ENCODE measurements at places on chromosomes 5 and 9. TPM values are rescaled to one million over a fixed set of nuclear protein-coding genes. Genes with fewer than 3 reads are reported as not detected.

DNA sequence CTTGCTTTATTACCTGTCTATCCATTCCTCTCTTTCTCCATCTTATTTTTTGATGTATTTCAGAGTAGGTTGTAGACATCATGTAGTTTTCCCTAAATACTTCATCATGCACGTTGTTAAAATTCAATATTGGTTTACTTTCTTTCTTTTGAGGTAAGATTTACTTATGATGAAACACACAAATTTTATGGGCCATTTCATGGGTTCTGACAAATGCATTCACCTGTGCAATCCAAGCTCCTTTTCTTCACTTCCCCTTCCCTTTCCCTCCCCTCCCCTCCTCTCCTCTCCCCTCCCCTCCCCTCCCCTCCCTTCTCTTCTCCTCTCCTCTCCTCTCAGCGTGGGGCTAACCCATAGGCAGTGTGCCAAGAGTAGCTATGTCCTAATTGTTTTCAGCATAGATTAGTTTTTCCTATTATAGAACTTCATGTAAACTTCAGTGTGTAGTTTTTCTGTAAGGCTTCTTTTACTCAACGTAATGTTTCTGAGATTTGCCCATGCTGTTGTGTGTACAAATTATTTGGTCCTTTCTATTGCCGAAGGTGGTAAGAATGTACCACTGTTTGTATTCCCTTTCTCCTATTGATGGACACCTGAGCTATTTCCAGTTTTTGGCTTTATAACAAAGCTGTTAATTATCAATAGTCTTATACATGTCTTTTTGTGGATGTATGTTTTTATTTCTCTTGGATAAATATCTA lies 92.9 kb upstream of the CLINT1 start:
- no peaks in the 10 kb centered on the region for H3K4me1 ChIP-seq
- H3K36me3 ChIP-seq: no peaks in the 10 kb centered on the region
- H3K27ac ChIP-seq: no peak overlapping the region
- DNase-seq: no peak
- H3K27me3 ChIP-seq: no peaks in the 10 kb centered on the region
- H3K4me3 ChIP-seq: no peak overlapping the region

- no peak for DNase-seq
- H3K27me3 ChIP-seq: no peaks in the 10 kb centered on the region
- H3K27ac ChIP-seq: peak overlapping the region; percentile 96
- H3K36me3 ChIP-seq: no peaks in the 10 kb centered on the region
These were observed 158.1 kb upstream of the IER5L start for GRCh38 chr9:129336130-129336528.

Gene SPATA31C1
- total RNA-seq: not detected

GRCh38 chr5:132499440-132500243 lies 9.1 kb upstream of the IRF1 start:
- peak; percentile 17 for DNase-seq
- H3K27ac ChIP-seq: peak overlapping the region; percentile 20
- H3K4me3 ChIP-seq: no peak overlapping the region

Gene ACOT12
- not detected for total RNA-seq

DNA sequence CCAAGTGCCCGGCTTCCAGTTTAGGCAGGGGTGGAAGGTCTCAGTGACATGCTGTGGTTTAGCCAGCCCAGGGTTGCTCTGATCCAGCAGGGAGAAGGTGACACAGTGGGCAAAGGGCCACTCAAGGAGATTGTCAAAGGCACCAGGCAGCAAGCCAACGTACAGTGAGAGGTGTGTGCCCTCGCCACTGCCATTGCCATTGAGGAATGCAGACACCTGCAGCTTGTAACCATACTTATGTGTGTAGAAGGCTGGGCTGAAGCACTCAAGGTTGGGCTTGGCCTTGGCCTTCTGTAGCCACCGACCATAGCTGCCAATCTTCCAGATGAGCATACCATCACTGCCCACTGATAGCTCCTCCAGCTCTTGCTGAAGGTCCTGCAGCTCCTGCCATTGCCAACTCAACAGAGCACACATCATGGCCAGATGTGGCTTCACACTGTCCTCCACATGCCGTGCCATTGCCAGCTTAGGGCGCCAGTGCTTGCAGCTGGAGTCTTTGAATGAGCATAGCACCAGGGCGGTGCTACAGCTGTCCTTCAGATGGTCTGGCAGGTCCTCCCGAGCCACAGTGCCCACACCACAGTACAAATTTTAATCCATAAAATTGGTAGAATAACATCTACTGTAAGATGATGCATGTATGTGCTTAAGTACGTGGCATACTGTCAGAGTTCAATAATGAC lies 59.7 kb upstream of the HMHB1 start:
- no peak overlapping the region for H3K4me3 ChIP-seq
- no peaks in the 10 kb centered on the region for H3K4me1 ChIP-seq
- DNase-seq: no peak
- H3K27me3 ChIP-seq: no peaks in the 10 kb centered on the region
- no peaks in the 10 kb centered on the region for H3K36me3 ChIP-seq

Gene ADAMTSL1
- 4.2 TPM for total RNA-seq

- H3K4me3 ChIP-seq: no peak overlapping the region
- H3K4me1 ChIP-seq: no peaks in the 10 kb centered on the region
- no peak overlapping the region for H3K27ac ChIP-seq
- no peak for DNase-seq
- no peaks in the 10 kb centered on the region for H3K36me3 ChIP-seq
These were observed 17.2 kb upstream of the PRR16 start for GRCh38 chr5:120446901-120447300.

- no peaks in the 10 kb centered on the region for H3K36me3 ChIP-seq
- no peak overlapping the region for H3K4me3 ChIP-seq
- H3K27ac ChIP-seq: no peak overlapping the region
- no peaks in the 10 kb centered on the region for H3K27me3 ChIP-seq
These were observed 125.5 kb downstream of the CDK5RAP2 start for GRCh38 chr9:120454467-120454866.

GRCh38 chr9:71854811-71855210 lies 56.2 kb downstream of the ABHD17B start:
- H3K36me3 ChIP-seq: no peaks in the 10 kb centered on the region
- H3K4me1 ChIP-seq: no peaks in the 10 kb centered on the region
- H3K4me3 ChIP-seq: no peak overlapping the region
- H3K27me3 ChIP-seq: no peaks in the 10 kb centered on the region
- DNase-seq: no peak
- H3K27ac ChIP-seq: no peak overlapping the region
